CD4-positive, alpha-beta T cell treated with Interferon alpha-2 for 1 hour (primary cell): ENCODE measurements at places on chromosomes 11 and 22.

DNA sequence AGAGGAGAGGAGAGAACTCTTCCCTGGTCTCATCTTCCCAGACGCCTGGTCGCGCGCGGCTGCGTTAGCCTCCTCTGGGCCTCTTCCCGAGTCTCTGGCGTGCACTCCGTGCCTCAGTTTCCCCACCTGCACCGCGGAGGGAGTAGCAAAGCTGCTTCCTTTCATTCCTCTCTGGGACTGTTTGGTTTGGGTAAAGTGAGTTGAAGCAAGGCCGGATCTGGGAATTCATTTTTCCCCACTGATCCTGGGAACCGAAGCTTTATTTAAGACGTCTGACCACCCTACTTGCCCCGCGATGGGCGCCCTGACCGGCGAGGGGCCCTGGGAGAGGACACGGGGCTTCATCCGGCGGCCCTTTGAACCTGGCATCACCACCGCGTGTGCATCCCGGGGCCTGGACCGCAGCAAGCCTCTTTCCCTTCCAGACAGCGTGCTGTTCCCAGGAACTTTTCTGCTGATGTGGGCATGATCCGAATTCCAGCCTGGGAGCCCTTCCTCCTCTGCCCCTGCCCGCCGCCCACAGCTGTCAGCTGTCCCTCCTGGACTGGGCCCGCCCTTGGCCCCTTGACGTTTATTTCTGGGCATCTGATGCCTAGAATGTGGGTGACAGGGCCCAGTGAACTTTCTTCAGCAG lies 758 bp downstream of the LDLRAD3 start:
- DNase-seq, result no peak

DNA sequence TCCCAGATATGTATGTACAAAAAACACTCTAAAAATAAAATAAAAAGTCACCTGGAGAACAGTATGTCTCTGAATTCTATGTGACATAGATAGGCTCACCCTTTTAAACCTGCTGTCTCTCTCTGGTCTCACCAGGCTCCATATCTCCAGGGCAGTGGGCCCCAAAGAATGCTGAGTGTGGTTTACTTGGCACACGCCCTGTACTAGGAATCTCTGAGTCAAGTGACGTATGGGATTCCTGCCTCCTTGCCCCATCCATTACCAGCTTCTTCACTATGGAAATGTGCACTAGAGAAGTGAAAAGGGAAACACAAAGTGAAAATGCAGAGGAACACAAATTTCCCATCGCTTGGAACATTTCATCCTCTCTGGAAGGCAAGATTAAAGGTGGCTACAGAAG lies 722.2 kb upstream of the TENM4 start:
- DNase-seq, result no peak

- no peak for DNase-seq
Observed at GRCh38 chr11:104043142-104043541, 6.7 kb downstream of the DDI1 start.

DNA sequence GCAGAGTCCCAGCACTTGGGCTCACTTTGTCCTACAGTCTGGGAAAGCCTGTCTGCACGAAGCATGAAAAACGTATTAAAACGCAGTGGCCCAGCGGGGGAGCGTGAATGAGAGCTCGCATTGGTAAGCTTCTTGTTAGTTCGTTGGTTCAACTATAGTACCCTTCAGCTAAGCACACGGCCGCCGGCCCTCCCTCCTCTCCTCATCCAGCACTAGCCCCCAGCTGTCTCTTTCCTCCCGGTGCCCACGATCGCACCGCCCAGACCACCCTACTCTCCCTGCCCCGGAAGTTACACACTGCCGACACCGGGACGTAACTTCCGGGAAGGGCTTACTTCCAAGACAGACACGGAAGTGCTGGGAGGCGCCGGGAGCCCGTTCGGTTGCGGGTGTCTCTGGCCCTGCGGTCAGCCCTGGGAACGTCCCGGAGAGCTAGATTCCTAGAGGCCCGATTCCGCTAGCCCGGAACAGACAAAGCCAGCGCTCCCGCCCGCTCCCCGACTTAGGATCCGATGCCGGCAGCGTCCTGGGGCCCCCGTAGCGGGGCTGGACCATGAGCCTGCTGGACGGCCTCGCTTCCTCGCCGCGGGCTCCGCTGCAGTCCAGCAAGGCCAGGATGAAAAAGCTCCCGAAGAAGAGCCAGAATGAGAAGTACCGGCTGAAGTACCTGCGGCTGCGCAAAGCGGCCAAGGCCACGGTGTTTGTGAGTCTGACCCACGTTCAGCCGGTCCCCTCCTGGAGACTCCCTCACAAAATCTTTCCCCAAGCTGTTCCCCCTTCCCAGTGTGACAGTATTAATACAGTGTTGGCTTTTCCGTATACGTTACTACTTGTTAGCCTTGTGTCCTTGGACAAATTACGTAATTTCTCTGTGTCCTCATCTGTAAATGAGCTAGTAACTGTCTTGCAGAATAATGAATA lies at the start of gene TBRG1:
Gene TBRG1, plus strand, starts transcription at position 334 of the 921 bp plus-strand sequence. Its CDS starts 220 bp downstream, at position 554.
- DNase-seq, result peak; percentile 84

DNA sequence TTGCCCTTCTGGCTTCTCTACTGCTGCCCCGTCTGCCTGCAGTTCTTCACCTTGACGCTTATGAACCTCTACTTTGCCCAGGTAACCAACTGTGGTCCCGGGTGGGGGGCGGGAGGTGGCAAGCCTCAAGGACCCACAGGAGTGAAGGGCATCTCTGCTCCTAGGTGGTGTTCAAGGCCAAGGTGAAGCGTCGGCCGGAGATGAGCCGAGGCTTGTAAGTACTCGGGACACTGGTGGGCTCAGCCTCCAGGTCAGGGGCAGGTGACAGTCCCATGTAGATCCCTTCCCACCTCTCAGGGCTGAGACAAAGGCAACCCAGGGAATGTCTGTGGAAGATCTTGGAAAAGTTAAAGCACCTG lies 1.1 kb downstream of the GPR137 start:
- no peak for DNase-seq

DNA sequence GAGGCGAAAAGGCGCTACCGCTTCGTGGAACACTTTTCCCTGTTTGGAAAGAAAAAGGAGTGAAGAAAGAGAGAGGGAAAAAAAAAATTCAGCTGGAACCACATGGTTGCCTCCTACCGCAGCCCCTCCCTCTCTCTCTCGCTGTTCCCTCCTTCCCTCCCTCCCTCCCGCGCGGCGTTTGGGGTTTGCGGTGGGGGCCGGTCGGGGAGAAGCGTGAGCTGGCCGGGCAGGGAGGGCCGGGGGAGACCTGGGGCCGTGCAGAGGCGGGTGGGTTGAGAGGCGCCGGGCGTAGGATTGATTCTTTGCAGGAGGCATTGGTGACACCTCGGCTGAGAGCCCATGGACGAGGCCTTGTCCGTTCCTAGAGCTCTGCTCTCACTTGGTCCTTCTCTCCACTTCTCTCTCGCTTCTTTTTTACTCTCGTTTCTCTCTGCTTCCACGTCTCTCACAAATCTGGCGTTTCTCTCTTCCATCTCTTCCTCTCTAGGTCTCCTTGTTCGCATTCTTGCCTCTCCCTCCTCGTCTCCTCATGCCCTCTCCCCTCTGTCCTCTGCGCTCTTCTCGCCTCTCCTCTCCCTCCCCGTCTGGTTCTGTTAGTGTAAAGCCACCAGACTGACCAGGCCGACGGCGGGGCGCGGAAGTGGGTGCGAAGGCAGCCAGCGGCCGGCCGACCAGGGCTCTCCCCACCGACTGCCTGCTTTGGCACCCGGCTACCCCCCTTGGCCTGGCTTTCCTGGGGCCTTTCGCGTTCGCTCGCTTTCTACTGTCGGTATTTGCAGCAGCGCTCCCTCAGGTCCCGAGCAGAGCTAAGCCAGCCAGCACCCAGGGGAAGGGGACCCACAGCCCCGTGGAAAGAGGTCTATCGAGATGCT lies at the start of gene CLMP:
Gene CLMP, minus strand, starts transcription at position 61 of the 872 bp plus-strand sequence. CDS start 308 bp downstream, outside the sequence.
- peak; percentile 2 for DNase-seq

DNA sequence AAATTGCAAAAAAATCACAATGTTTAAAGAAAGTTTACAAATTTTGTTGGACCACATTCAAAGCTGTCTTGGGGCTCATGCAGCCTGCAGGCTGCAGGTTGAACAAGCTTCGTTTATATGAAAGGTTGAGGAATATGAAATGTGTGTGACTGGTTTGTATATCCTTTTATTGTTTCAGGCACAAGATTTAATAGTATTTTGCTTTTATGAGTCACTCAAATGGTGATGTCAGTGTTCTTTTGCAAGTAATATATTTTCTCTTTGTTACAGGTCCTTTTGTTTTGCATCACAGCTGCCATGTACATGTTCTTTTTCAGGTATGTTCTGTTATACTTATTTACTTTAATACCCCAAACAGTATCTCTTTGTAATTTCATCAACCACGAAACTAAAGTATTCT lies 198.6 kb downstream of the TMEM135 start:
- no peak for DNase-seq

DNA sequence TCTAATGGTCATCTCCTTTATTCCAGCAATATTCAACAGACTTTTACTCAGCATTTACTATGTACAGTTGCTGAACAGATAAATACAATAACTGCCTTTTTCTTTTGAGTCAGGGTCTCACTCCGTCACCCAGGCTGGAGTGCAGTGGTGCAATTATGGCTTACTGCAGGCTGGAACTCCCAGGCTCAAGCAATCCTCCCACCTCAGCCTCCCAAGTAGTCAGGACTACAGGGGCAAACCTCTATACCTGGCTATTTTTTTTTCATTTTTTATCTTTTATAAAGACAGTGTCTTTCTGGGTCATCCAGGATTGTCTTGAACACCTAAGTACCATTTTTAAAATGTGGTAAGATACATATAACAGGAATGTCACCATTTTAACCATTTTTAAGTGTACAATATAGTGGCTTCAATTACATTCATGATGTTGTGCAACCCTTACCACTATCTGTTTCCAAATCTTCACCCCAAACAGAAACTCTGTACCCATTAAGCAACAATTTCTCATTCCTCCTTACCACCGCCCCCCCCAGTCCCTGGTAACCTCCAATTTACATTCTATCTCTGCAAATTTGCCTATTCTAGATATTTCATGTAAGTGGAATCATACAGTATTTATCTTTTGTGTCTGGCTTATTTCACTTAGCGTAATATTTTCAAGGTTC lies 67.8 kb downstream of the MIAT start:
- no peak for DNase-seq
